PC-3 (cell line): ENCODE measurements at places on chromosomes 3 and 15. TPM values are rescaled to one million over a fixed set of nuclear protein-coding genes. Genes with fewer than 3 reads are reported as not detected.

- no peak overlapping the region for H3K27ac ChIP-seq
- no peaks in the 10 kb centered on the region for H3K4me1 ChIP-seq
- no peak overlapping the region for H3K4me3 ChIP-seq
- no peaks in the 10 kb centered on the region for H3K27me3 ChIP-seq
- DNase-seq, result no peak
- no peaks in the 10 kb centered on the region for H3K36me3 ChIP-seq
Measured at GRCh38 chr15:83991163-83991562, 244.4 kb upstream of the GOLGA6L4 start.

GRCh38 chr3:45225465-45226205 lies 452 bp downstream of the TMEM158 start:
- no peaks in the 10 kb centered on the region for H3K27me3 ChIP-seq
- DNase-seq, result peak; percentile 14
- H3K27ac ChIP-seq, result 0 out of 2 replicates have a peak overlapping the region, but pooled peaks have one; percentile 64
- H3K36me3 ChIP-seq, result no peaks in the 10 kb centered on the region
- peaks cover 15% of the 10 kb centered on the region for H3K4me1 ChIP-seq
- H3K4me3 ChIP-seq, result peak overlapping the region; percentile 76

DNA sequence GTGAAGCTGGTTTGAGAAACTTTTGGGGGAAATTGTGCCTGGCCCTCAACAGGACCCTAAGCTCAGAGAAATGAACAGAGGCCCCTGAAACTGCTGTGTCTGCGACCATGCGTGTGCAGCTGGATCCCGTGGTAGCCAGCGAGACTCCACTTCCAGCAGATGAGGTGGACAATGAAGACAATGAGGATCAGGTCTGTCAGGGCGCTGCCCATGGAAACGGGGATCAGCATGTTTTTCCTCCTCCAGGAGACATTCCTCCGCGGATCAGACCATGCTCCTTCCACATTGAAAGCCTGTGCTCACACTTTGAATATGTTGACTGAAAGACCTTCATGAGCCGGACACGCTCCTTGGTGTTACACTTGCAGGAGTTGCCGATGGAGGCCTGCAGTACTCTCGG lies 1439.8 kb upstream of the ALCAM start:
- H3K27ac ChIP-seq, result no peak overlapping the region
- H3K27me3 ChIP-seq, result peaks cover 36% of the 10 kb centered on the region; the same call in 1 of the 2 replicates
- no peak for DNase-seq
- no peak overlapping the region for H3K4me3 ChIP-seq
- no peaks in the 10 kb centered on the region for H3K4me1 ChIP-seq

DNA sequence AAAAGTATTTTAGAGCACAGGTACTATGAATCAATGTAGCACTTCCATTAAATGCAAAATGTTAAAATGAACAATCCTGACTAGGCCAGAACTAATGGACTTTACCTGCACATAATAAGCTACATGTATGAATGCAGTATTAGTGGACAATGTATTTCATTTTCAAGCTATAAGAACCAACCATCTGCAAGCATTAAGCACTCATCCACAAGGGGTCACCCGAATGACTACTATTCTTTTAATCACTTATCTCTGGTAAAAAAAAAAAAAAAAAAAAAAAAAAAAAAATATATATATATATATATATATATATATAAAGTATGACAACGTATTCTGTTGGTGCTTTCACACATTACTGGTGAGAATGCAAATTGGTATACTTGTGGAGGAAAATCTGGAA lies 7.2 kb downstream of the HERC1 start:
- H3K36me3 ChIP-seq, result no peaks in the 10 kb centered on the region
- no peak overlapping the region for H3K27ac ChIP-seq
- H3K27me3 ChIP-seq, result no peaks in the 10 kb centered on the region
- H3K4me3 ChIP-seq, result no peak overlapping the region
- no peaks in the 10 kb centered on the region for H3K4me1 ChIP-seq

GRCh38 chr15:39393575-39394335 lies 187.1 kb upstream of the THBS1 start:
- peak; percentile 16 for DNase-seq

DNA sequence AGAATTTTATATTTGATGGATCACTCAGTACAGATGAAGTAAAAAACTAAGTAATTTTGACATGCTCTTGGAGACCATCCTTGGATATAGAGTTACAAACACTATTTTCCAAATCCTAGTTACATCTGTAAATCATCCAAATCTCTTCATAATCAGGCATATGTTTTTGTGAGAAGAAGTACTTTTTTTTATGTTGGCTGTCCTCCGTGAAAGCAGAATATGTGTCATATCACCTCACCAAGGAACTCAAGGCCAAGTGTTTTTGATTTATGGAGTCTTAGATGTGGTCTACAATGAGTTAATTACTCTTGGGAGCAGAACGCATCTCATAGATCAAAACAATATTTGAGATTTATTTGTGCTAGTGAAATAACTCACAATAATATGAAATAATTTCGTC lies 416.5 kb upstream of the TGFBR2 start:
- no peak overlapping the region for H3K4me3 ChIP-seq
- H3K27me3 ChIP-seq, result no peaks in the 10 kb centered on the region
- H3K27ac ChIP-seq, result no peak overlapping the region
- peaks cover 12% of the 10 kb centered on the region for H3K4me1 ChIP-seq

GRCh38 chr3:64651741-64652241 lies 36.0 kb downstream of the ADAMTS9 start:
- H3K27ac ChIP-seq, result no peak overlapping the region
- H3K36me3 ChIP-seq, result no peaks in the 10 kb centered on the region
- DNase-seq, result no peak
- no peaks in the 10 kb centered on the region for H3K4me1 ChIP-seq
- no peak overlapping the region for H3K4me3 ChIP-seq

GRCh38 chr3:12579905-12580304 lies 23.0 kb downstream of the MKRN2 start:
- H3K27ac ChIP-seq, result peak overlapping the region; percentile 21; the same call in 1 of the 2 replicates
- H3K27me3 ChIP-seq, result no peaks in the 10 kb centered on the region
- H3K36me3 ChIP-seq, result peaks cover 63% of the 10 kb centered on the region
- H3K4me1 ChIP-seq, result 0 out of 2 replicates have a peak, but pooled peaks cover 6% of the 10 kb centered on the region
- H3K4me3 ChIP-seq, result no peak overlapping the region

- H3K27ac ChIP-seq, result no peak overlapping the region
- no peaks in the 10 kb centered on the region for H3K4me1 ChIP-seq
- H3K4me3 ChIP-seq, result no peak overlapping the region
Measured at GRCh38 chr3:140187656-140188221, 252.8 kb downstream of the CLSTN2 start.

- H3K4me1 ChIP-seq, result peaks cover 15% of the 10 kb centered on the region
- H3K27ac ChIP-seq, result peak overlapping the region; percentile 44
- peak; percentile 81 for DNase-seq
- peaks cover 29% of the 10 kb centered on the region for H3K36me3 ChIP-seq
- no peak overlapping the region for H3K4me3 ChIP-seq
- no peaks in the 10 kb centered on the region for H3K27me3 ChIP-seq
Measured at GRCh38 chr3:44942202-44942921, 33.6 kb downstream of the ZDHHC3 start.

DNA sequence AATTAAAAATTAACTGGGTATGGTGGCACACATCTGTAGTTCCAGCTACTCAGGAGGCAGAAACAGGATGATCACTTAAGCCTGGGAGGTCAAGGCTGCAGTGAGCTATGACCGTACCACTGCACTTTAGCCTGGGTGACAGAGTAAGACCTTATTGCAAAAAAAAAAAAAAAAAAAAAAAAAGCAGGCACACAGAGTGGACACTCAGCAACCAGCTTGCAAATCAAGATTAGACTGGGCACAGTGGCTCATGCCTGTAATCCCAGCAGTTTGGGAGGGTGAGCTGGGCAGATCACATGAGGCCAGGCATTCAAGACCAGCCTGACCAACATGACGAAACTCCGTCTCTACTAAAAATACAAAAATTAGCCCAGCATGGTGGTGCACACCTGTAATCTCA lies 5.4 kb downstream of the CLN6 start:
- peaks cover 10% of the 10 kb centered on the region for H3K4me1 ChIP-seq
- no peak overlapping the region for H3K4me3 ChIP-seq
- no peaks in the 10 kb centered on the region for H3K27me3 ChIP-seq
- no peak for DNase-seq
- no peak overlapping the region for H3K27ac ChIP-seq
- no peaks in the 10 kb centered on the region for H3K36me3 ChIP-seq

DNA sequence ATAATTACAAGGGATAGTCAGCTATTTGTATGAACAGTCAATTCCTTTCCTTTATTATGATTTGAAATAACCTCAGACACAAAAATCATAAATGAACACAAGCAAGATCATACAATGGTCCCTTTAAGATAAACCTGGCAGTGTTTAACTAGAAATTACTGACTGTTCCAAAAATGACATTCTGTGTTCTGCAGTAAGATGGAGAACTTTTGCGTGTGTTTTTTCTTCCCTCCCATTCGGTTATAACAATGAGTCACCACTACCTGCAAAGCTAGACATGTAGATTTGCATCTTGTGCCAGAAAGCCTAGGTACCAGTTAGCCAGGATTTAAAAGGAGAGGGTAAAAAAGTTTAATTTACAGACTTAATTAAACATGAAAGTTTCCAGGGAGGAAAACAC lies 248.2 kb upstream of the ADAMTS9 start:
- no peaks in the 10 kb centered on the region for H3K27me3 ChIP-seq
- H3K4me3 ChIP-seq, result no peak overlapping the region
- no peak overlapping the region for H3K27ac ChIP-seq
- no peaks in the 10 kb centered on the region for H3K4me1 ChIP-seq

- no peaks in the 10 kb centered on the region for H3K36me3 ChIP-seq
- no peak for DNase-seq
- H3K4me3 ChIP-seq, result no peak overlapping the region
- no peaks in the 10 kb centered on the region for H3K27me3 ChIP-seq
- H3K4me1 ChIP-seq, result no peaks in the 10 kb centered on the region
Measured at GRCh38 chr3:52015438-52016228, 19.9 kb upstream of the RPL29 start.

GRCh38 chr15:65068403-65068788 lies 605 bp upstream of the RASL12 start:
- no peak overlapping the region for H3K4me3 ChIP-seq
- H3K36me3 ChIP-seq, result no peaks in the 10 kb centered on the region
- no peak overlapping the region for H3K27ac ChIP-seq

DNA sequence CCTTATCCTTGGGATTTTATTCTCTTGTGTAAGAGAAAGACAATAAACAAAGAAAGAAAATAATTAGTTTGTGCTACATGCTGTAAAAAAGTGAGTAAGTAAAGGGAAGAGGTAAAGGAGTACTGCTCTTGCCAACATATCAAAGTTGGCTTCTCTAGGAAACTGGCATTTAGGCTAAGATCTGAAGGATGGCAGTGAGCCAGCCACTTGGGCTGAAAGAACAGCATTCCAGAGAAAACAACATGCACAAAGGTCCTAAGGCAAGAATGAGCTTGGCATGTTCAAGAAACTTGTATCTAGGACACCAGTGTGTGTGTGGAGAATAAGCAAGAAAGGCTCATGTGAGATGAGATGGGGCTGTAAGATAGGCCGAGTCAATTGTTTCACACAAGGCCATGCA lies 245.5 kb upstream of the MANF start:
- DNase-seq, result no peak
- H3K4me3 ChIP-seq, result no peak overlapping the region
- H3K36me3 ChIP-seq, result no peaks in the 10 kb centered on the region

DNA sequence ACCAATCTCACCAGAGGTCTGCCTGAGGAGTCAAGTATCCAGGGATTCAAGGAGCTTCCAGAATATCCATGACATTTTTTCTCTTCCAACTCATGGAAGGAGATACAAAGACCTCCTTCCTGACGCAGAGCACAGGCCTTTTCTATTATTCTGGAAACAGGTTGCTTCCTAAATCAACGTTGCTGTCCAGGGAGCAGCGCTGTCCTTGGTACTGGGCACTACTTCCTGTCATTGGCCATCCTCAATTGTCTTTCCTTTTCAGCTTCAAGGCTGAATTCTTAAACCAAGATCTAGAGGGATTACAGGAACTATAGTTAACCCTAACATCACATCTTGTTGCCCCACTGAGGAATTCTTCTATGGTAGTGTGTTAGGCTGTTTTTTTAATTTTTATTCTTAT lies 50.4 kb upstream of the TBC1D21 start:
- no peak overlapping the region for H3K27ac ChIP-seq
- H3K27me3 ChIP-seq, result peaks cover 61% of the 10 kb centered on the region
- H3K4me1 ChIP-seq, result no peaks in the 10 kb centered on the region
- peak; percentile 34 for DNase-seq
- no peaks in the 10 kb centered on the region for H3K36me3 ChIP-seq

GRCh38 chr3:16239086-16239770 lies 25.5 kb downstream of the DPH3 start:
- DNase-seq, result no peak
- no peaks in the 10 kb centered on the region for H3K27me3 ChIP-seq
- no peak overlapping the region for H3K4me3 ChIP-seq
- H3K4me1 ChIP-seq, result peaks cover 27% of the 10 kb centered on the region
- H3K36me3 ChIP-seq, result no peaks in the 10 kb centered on the region
- no peak overlapping the region for H3K27ac ChIP-seq

GRCh38 chr3:12663401-12663935 lies 449 bp downstream of the RAF1 start:
- H3K27ac ChIP-seq, result peak overlapping the region; percentile 85
- peak; percentile 56 for DNase-seq
- H3K27me3 ChIP-seq, result no peaks in the 10 kb centered on the region
- peaks cover 33% of the 10 kb centered on the region for H3K4me1 ChIP-seq

CAMK2N2 gene
- total RNA-seq, result 1.1 and 1.2 TPM in 2 replicates

EPHA6 gene
- total RNA-seq, result 1.8 and 3.6 TPM in 2 replicates

SLC6A1 gene
- not detected in 2 replicates for total RNA-seq

LRRC31 gene
- total RNA-seq, result 0.04 TPM in 1 of 2 replicates, not detected in the other

TMEM212 gene
- not detected in 2 replicates for total RNA-seq

CTXND1 gene
- not detected in 2 replicates for total RNA-seq

ST3GAL6 gene
- total RNA-seq, result 7.3 and 11.5 TPM in 2 replicates
